ENCODE measurements at places on chromosomes 3 and 15. TPM values are rescaled to one million over a fixed set of nuclear protein-coding genes. Genes with fewer than 3 reads are reported as not detected.

Gene MORC1
- total RNA-seq = not detected

Gene CFAP100
- total RNA-seq = not detected

Gene EPHA3
- total RNA-seq = under 0.01 TPM

Gene P3H2
- total RNA-seq = 2.6 TPM

Gene PRSS50
- total RNA-seq = not detected

Gene GASK1A
- total RNA-seq = 0.94 TPM

Gene AGBL1
- not detected for total RNA-seq

Gene MYL3
- total RNA-seq = 0.08 TPM

Gene A4GNT
- not detected for total RNA-seq

Gene MESP1
- total RNA-seq = 0.15 TPM

Gene SEMA6D
- total RNA-seq = 14.9 TPM

Gene TRA2B
- 162 TPM for total RNA-seq

Gene MNS1
- total RNA-seq = 0.47 TPM

Gene C3orf49
- not detected for total RNA-seq

Gene GOLGA8Q
- 1.1 TPM for total RNA-seq

Gene SH2D7
- not detected for total RNA-seq

Gene QTRT2
- total RNA-seq = 8.8 TPM

Gene PIGZ
- total RNA-seq = 2.0 TPM

Gene CIB1
- 31.0 TPM for total RNA-seq

Gene LDHAL6B
- total RNA-seq = not detected

Gene DLG1
- 53.3 TPM for total RNA-seq

Gene ARPIN
- total RNA-seq = 11.1 TPM

Gene SPSB4
- not detected for total RNA-seq

Gene DUOXA2
- total RNA-seq = not detected

Gene CCNB2
- total RNA-seq = 10.1 TPM

Gene GHSR
- not detected for total RNA-seq

Gene CLDN16
- total RNA-seq = not detected
